ENCODE measurements at places on chromosomes 11 and 22.

DNA sequence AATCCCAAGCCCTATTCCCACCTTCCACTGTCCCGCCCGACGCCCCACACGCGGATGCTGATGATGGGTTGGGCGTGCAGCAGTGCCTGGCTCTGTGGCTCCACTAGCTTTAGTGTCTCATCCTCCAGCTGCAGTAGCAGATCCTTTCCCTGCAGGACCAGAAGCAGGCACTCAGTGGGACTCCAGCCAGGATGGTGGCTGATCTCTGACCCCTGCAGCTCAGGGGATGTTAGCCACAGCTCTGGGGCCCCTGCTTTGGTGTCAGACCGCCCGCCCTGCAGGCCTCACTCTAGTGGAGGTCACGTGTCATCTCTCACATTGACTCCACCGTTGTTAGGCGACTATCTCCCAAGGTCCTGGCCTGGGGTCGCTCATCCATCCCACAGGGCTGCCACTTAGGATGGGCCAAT lies 11.8 kb downstream of the SMPD1 start:
- DNase-seq = no peak

DNA sequence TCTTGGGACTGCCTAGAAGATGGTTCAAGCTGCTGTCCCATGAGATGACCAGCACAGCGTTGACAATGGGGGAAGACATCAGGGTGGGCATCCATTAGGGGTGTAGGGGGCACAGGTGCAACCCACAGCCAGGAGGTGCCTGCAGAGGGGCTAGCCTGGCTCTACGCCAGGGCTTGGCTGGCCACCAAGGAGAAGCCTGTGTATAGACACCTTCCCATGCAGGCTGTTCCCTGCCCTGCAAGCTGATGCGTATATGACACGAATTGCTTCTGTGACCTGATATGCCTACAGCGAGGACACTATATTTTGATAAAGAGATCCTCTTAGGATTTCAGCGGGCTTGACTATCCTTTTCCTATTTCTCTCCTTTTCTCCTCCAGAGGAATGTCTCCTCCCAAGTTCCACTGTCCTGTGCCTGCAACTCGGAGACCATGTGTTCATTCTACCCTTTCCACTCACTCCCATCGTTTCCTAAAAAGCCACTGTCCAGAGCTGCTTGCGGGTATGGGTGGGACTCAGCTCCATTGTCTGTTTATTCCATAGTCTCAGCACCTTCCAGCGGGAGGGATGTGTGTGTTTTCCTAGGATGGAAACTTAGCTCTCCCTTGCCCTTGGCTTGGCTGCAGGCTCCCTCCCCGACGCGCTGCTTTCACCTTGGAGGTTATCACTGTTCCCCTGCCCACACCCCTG lies 56.1 kb downstream of the ST14 start:
- no peak for DNase-seq

- no peak for DNase-seq
These were observed 228.2 kb upstream of the BLID start for GRCh38 chr11:122344215-122344614.

GRCh38 chr22:48244388-48245195 lies 1482.1 kb downstream of the TBC1D22A start:
- DNase-seq = no peak

DNA sequence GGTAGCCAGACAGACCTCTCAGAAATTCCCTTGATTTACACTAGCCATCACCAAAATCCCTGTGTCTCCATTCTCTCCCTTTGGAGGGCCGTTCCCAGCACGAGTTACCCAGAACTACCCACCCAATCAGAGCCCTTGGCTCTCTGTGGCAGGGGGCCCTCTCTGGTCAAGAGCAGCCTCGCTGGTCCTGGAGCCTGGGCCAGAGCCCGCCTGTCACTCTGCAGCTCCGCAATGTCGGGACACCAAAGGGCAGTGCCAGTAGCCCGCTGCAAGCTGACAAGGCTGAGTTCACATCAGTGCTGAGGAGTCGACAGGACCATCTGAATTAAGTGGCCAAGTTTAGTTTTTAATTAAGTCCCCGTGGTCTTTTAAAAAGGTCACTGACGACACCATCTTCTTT lies 241.6 kb downstream of the ST3GAL4 start:
- no peak for DNase-seq

GRCh38 chr11:134345237-134345550 lies 13.4 kb downstream of the GLB1L2 start:
- DNase-seq = no peak

- DNase-seq = no peak
These were observed 17.9 kb downstream of the IFITM10 start for GRCh38 chr11:1732418-1733008.

- no peak for DNase-seq
These were observed 1231.4 kb downstream of the BRD1 start for GRCh38 chr22:48596111-48596850.

All from stimulated activated CD8-positive, alpha-beta memory T cell treated with anti-CD3 and anti-CD28 coated beads, Interleukin-12 subunit alpha, Interleukin-12 subunit beta, amount 100 ng/mL, for 1 hour (primary cell).